RCC 7860 (cell line): ENCODE measurements at places on chromosomes 4 and X.
A peak's percentile ranks its signal among the peaks of the same experiment; 100 is the strongest.

- DNase-seq, result no peak
These were observed 22.0 kb downstream of the C4orf54 start for GRCh38 chr4:99635601-99636000.

- DNase-seq, result no peak
These were observed 1159.5 kb upstream of the PCDH10 start for GRCh38 chr4:131989576-131989975.

DNA sequence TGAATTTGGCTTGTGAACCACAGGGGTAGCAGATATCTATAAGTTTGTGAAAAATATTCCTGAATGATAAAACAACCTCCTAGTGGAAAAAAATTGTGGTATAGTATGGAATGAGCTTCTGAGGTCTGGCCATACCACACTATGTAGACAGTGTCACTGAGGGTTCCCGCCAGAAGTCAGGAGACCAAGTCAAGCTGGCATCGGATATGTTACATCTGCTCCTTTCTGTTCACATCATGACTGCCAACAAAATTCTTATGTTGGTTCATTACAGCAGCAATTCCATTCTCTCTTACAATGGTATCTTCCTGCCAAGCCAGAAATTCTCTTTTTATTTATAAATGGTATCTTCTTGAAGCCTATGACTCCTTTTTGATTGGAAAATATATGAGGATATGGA lies 273.0 kb downstream of the PPP3CA start:
- DNase-seq, result no peak

DNA sequence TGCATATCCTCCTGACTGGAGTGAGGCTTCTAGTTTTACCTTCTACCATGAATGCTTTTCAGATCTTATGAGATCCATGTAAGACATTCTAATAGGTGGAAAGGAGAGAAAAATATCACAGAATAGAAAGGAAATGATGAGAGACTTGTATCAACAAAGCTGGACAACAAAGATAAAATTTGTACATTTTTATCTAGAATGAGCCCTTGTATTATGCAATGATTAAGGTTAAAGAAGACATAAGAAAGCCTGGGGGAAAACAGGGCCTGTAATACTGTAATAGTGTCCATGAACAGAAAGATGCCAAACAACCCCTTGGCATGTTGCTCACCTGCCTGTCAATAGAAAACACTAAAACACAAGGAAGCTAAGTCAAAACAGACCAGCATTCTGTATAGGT lies 44.2 kb upstream of the SCRG1 start:
- no peak for DNase-seq

DNA sequence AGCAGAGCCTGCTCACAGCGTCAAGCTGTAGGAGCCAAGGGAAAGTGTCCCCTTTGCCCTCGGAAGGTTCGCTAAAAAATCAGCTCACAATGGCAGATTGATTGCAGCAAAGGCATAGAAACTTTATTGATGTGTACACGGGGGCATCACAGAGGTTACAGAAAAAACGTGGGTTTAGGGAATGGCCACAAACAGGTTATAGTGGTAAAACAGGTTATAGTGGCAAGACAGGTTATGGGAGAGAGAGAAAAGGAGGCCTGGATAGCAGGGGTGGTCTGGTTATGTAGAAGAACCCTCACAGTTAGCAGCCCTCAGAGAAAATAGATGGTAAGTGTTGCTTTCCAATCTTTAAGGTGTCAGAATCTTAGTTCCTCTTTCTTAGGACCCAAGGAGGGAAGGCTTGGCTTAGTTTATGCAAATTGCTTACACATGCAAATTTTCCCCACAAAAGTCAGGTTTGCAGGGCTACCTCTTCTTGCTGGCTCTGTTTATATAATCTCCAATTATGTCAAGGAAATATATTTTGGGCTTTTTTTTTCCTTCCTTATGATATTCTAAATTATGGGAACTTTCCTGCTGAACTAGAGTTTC lies 113.7 kb downstream of the BMP15 start:
- no peak for DNase-seq

GRCh38 chrX:40227125-40227524 lies 129.4 kb upstream of the BCOR start:
- DNase-seq, result no peak

DNA sequence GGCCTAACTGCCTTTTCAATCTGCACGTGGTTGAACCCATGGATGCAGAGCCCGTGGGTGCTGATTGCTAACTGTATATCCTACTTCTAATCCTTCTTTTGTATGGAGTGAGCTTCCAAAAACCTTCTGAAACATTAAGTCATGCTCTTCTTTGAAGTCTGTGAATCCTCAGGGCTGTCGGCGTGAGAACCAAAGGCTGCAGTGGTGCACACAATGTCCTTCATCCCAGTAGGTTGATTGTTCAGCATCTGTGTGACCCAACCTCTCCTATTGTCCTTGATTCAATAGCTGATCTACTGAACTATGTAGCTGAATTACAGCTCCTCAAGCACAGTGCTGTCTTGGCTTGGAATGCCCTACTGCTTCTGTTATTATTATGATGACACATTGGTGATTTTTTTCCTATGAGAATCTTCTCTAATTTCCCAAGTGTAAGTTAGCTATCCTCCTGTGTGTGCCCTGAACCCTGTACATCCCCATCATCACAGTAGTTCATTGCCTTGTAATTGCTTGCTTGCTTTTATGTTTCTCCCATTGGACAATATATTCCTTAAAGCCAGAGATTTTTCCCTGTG lies 294.6 kb downstream of the TRIML1 start:
- no peak for DNase-seq

DNA sequence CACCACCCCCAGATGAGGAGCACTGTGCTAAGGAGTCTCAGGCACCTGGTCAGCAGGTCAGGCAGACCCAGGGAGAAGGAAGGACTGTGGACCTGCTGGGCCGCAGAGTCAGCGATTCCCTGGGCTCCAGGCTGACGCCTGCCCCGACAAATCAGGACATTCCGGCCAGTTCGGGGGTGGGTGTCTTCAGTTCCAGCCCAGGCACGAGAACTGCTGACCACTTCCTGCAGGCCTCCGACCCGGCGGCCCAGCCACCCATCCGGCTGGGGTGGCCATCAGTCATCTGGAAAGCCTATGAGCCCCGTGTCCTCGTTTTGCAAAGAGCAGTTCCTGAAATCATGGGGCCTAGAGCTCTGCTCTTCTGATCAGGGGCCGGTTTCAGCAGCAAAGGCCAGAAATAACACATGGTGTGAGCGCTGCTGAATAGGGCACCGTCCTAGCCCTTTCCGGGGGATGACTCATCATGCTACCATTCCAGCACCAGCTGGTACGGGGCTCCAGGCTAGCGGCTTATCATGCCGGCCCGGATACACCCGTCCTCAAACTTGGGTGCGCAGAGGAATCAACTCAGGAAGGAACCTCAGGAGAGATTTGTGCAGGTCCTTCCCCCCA lies 7.8 kb upstream of the SH3TC1 start:
- DNase-seq, result peak; percentile 75

- no peak for DNase-seq
These were observed 309.3 kb downstream of the ANK2 start for GRCh38 chr4:113358784-113359183.

GRCh38 chrX:19410259-19410658 lies 66.5 kb downstream of the PDHA1 start:
- no peak for DNase-seq

DNA sequence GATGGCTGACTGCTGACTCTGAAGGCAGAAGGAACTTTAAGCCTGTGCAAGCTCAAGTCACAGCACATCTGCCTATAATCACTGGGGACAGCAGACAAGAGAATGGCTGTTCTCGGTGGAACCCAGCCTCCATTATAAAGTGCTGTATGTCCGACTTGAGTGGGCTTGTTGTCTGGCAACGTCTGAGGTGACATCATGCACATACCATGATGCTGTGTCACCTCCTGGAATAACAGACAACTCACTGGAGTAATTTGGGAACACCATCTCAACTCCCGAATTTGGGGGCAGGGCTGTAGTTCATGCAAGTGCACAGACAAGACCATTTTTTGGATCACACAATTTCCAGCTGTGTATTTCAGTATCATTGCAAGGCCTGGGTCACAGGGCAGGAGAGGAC lies 59.8 kb upstream of the GPM6B start:
- peak; percentile 7 for DNase-seq

GRCh38 chr4:174764105-174764729 lies 64.8 kb downstream of the GLRA3 start:
- DNase-seq, result peak; percentile 46

DNA sequence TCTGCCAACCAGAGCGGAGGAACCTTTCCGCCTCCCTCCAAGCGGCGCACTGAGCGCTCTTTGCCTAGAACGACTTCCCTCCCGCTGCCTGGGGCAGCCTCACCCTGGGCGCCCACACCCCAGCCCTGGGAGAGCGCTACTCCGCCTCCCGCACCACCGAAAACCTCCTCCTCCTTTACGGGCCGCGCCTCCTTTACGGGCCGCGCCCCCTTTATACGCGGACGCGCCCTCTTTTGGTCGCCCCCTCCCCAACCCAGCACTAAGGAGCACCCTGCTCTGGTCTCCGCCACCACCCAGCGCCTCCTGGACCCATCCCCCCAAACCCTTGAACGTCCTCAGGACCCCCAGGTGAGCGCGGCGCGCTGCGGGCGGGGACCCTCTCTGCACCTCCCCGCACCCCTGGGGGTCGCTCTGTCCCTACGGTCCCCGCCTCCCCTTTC lies 586 bp upstream of the NSG1 start:
- DNase-seq, result no peak

DNA sequence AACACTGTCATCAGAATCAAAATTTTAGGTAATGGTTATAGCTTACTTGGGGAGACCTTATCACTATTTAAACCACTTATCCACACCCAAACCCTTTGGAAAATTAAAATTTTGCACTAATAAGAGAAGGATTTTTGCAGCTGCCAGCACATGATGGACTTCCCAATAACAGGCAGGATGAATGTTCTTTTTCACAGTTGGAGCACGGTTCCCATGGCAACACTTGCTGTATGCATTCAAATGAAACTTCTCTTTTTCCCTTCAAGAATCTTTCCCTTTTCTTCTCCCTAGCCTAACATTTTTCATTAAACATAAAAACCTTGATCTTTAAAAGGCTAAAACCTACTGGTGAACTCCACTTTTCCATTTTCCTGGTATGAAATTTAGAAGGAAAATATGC lies 768.2 kb downstream of the KCTD8 start:
- no peak for DNase-seq

- no peak for DNase-seq
These were observed 173.6 kb downstream of the RAP1GDS1 start for GRCh38 chr4:98434816-98435215.

DNA sequence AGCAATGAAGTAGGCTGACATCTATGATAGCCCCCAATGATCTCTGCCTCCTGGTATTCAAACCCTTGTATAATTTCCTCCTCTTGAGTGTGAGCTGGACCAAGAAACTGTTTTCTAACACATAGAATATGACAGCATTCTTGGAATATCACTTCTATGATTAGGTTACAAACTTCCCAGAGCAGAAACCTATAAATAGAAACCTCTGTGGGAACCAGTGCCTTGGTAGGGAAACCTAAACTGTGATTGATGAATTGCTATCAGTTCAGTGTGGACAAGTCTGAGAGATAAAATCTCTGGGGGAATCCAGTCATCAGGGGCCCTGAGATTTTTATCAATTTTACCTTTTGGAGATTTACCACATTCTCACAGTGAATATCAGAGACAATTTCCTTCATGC lies 756.5 kb upstream of the AGA start:
- no peak for DNase-seq

GRCh38 chrX:22542641-22543040 lies 269.9 kb downstream of the CBLL2 start:
- DNase-seq, result no peak

DNA sequence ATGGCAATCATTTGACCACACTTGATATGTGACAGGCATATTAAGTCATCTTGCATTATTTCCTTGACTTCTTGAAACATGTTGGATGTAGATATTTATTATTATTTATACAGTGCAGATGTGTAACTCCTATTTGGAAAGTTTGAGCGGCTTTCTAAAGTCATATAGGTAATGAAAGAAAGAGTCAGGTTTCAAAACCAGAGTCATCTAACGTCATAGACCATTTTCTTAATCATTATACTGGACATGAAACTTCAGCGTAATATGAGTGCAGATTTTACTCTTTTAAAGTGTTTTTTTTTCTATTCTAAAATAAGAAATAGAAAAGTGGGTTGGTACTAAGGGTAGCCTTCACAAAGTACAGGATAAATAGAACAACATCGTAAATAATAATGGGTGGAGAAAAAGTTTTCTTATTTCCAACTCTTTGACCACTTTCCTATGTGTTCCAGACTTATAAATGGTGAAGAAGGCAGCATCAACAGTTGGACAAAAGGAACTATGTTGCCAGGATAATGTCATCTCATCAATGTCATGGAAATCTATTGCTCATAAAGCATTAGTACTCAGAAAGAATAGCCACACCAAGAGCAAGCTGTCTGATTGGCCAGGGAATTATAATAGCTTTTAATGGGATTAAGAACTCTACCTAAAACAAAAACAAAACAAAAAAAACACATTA lies 108.0 kb upstream of the PCDH18 start:
- no peak for DNase-seq

DNA sequence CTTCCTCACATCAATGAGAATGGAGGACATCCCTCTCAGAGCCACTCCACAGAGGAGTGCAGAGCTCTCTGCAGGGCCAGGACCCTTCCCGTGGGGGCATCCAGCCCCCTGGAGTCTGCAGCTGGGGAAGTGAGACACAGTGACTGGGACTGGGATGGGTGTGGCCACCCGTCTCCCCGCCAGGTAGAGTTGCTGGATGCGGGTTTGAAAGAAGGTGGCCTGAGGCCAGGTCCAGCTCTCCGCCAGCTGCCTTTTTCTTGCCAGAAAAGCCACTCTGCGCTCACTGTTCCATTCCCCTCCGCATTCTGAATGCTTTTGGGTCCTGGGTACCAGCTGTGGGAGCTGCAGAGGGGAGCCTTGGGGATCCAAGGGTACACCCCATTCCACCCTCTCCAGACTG lies 82.6 kb downstream of the ABLIM2 start:
- DNase-seq, result no peak

- DNase-seq, result no peak
These were observed 6.3 kb downstream of the C1QTNF7 start for GRCh38 chr4:15434091-15434490.

DNA sequence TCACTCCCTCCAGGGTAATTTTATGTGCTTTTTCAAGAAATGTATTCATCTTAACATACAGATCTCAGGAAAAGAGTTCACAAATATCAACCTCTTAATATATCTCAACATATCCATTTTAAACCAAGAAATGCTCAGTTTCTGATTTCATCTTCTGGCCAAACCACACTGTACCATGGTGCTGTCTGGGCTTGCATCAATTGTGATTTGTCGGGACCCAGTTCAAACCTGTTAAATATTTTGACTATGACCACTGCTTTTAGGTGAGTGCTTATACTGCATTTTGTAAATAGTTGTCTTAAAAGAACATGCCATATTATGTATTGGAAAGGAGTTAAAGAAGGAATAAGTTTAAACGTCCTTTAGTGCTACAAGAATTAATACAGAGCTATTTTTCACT lies 352.1 kb downstream of the SPOCK3 start:
- no peak for DNase-seq

DNA sequence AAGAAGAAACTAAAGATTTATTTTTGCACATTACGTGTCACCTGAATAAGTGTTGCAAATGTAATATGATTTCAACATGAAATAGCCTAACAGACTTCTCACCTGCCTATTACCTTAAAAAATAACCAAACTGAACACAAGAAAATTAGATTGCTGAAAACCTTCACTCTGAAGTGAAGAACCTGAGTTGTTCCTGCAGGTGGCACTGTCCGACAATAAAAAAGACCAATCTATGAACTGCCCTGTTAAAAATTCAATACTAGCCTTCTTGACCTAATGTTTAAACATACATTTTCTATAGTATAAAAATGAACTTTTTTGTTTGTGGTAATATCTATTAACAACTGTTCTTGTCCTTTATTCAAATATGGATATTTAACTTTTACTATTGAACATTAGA lies 69.2 kb upstream of the PNPLA4 start:
- no peak for DNase-seq

GRCh38 chrX:13855689-13856450 lies 39.0 kb upstream of the GPM6B start:
- no peak for DNase-seq
